ENCODE measurements at places on chromosomes 11 and 22. TPM values are rescaled to one million over a fixed set of nuclear protein-coding genes. Genes with fewer than 3 reads are reported as not detected.

The LIN7C gene
- total RNA-seq, result 40.9 TPM

The MS4A3 gene
- not detected for total RNA-seq

The GRM5 gene
- total RNA-seq, result not detected

The STK33 gene
- total RNA-seq, result under 0.01 TPM

The OR52I1 gene
- total RNA-seq, result not detected

The TMEM25 gene
- total RNA-seq, result 42.0 TPM

The DBX1 gene
- total RNA-seq, result not detected

The OR52A1 gene
- not detected for total RNA-seq

The BTBD18 gene
- total RNA-seq, result not detected

The RNF169 gene
- total RNA-seq, result 18.8 TPM

The TPBGL gene
- under 0.01 TPM for total RNA-seq

The C11orf87 gene
- total RNA-seq, result not detected

The SLC25A45 gene
- 3.8 TPM for total RNA-seq

The CDHR5 gene
- not detected for total RNA-seq

The CHADL gene
- total RNA-seq, result 1.2 TPM

The FOLR3 gene
- total RNA-seq, result 2.3 TPM

The A4GALT gene
- 7.9 TPM for total RNA-seq

The ALDH3B1 gene
- total RNA-seq, result 28.6 TPM

The HEPACAM gene
- total RNA-seq, result not detected

The LRRC10B gene
- total RNA-seq, result not detected

The DGAT2 gene
- total RNA-seq, result 0.39 TPM

The PGA4 gene
- total RNA-seq, result not detected

The OTOG gene
- not detected for total RNA-seq

The CRYBA4 gene
- not detected for total RNA-seq

The PATE2 gene
- total RNA-seq, result not detected

The TRIM68 gene
- 13.1 TPM for total RNA-seq

The FCHSD2 gene
- 9.4 TPM for total RNA-seq

The XKR3 gene
- not detected for total RNA-seq

The TMPRSS4 gene
- not detected for total RNA-seq

The TMEM218 gene
- total RNA-seq, result 20.8 TPM

The VSIG10L2 gene
- not detected for total RNA-seq

The SLC16A8 gene
- total RNA-seq, result 1.2 TPM

The DEFB131B gene
- not detected for total RNA-seq

The BCL2L13 gene
- total RNA-seq, result 56.5 TPM

The MMP27 gene
- not detected for total RNA-seq

The GSTT2 gene
- total RNA-seq, result 0.79 TPM

The KCNA4 gene
- total RNA-seq, result not detected

The ARAP1 gene
- total RNA-seq, result 80.6 TPM

The PKNOX2 gene
- 3.1 TPM for total RNA-seq

The DTX4 gene
- 16.1 TPM for total RNA-seq

The TEX54 gene
- total RNA-seq, result not detected

The STT3A gene
- 133 TPM for total RNA-seq

The LINC01488 gene
- not detected for total RNA-seq

The GRIA4 gene
- not detected for total RNA-seq

The USP2 gene
- 0.11 TPM for total RNA-seq

The MMP12 gene
- total RNA-seq, result not detected

The ANGPTL5 gene
- not detected for total RNA-seq

The SLC17A6 gene
- not detected for total RNA-seq

The MTA2 gene
- 152 TPM for total RNA-seq

The CHRM1 gene
- not detected for total RNA-seq

The WNT11 gene
- total RNA-seq, result 34.4 TPM

The SHANK3 gene
- 1.2 TPM for total RNA-seq

The INS gene
- total RNA-seq, result not detected

The ACO2 gene
- 51.0 TPM for total RNA-seq
